ENCODE measurements at places on chromosomes 13 and 19.

- no peak for DNase-seq
Measured at GRCh38 chr13:66492479-66492878, 737.7 kb downstream of the PCDH9 start.

DNA sequence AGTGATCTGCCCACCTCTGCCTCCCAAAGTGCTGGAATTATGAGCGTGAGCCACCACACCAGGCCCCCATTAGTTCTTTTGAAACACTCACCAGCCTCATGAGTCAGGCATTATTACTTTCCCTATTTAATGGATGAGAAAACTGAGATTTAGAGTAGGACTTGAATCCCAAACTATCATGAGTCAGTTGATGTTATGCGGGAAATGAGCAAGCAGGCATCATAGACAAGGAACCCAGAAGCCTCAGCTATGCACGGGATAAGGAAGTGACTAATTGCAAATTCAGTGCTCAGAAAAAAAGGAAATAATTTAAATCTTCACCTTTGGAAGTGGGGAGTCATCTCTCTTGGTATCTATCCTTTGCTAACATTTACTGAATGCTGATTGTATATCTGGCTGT lies 217.5 kb downstream of the ABCC4 start:
- no peak for DNase-seq

DNA sequence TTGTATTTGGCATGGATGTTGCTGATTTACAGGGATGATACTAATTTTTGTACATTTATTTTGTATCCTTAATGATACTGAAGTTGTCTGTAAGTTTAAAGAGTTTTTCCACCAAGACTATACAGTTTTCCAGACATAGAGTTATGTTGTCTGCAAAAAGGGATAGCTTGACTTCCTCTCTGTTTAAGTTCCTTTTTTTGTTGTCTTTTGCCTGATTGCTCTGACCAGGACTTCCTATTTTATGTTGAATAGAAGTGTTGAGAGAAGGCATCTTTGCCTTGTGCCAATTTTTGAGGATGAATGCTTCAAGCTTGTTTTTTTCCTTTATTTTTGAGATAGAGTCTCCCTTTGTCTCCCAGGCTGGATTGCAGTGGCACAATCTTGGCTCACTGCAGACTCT lies 36.8 kb upstream of the ZNF681 start:
- no peak for DNase-seq

DNA sequence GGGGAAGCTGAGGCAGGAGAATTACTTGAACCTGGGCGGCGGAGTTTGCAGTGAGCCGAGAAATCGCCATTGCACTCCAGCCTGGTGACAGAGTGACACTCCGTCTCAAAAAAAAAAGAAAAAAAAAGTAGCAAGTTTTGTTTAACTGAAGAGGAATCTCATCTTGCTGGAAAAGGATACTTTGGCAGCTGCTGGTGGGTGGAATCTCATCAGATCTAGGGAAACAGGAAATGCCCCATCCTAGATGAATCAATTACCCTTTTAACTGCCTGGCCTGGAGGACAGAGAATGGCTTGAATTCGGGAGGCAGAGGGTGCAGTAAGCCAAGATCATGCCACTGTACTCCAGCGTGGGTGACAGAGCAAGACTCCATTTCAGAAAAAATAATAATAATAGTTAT lies 8.4 kb downstream of the ZNF320 start:
- no peak for DNase-seq

DNA sequence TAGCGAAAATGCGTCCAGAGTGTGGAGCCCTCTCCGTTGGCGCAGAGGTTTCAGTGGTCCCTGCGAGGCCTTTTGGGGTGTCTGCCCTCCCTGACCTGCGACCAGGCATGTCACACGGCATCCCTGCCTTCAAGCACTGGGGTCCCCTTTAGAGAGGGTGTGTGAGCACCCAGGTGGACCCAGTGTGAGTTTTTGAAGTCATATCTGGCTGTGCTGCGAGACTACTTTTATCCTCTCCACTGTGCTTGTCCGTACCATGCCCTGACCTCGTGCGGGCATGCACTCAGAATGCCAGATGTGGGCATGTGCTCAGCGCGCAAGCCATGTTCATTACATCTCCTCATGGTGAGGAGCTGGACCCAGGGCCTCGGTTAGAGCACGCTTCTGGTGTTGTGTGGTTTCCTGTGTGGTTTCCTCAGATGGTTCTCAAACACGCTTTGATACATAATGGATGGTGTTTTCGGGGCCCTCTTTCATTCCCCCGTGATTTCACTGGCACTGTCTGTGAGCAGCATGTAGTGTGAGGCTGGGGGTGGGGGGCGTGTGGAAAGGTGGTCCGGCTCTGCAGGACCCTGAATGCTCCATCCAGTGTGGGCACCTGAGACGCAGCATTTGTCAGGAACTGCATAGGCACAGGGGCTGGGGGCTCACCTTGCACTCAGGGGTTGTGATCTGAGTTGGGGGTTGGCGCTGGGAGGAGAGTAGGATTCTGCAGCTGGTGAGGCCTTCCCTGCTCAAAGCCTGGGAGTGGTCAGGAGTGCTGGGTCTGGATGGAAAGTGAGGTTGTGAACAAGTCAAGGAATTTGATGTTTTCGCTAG lies 2.3 kb downstream of the TFDP1 start:
- no peak for DNase-seq

- no peak for DNase-seq
Measured at GRCh38 chr13:86881390-86881789, 789.8 kb upstream of the SLITRK5 start.

DNA sequence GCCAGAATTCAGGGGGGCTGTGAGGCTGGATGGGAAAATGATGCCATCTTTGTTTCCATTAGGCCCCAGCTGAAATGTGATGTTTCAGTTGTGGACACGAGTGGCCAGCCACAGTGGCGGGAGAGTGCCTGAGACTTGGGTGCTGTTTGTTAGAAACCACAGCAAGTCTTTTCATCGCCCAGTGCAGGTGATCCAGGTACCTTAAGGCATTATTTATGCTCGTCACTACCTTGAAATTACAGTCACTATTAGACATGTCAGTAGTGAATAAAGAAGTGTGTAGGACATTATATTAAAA lies 82.5 kb upstream of the TM9SF2 start:
- DNase-seq = no peak

DNA sequence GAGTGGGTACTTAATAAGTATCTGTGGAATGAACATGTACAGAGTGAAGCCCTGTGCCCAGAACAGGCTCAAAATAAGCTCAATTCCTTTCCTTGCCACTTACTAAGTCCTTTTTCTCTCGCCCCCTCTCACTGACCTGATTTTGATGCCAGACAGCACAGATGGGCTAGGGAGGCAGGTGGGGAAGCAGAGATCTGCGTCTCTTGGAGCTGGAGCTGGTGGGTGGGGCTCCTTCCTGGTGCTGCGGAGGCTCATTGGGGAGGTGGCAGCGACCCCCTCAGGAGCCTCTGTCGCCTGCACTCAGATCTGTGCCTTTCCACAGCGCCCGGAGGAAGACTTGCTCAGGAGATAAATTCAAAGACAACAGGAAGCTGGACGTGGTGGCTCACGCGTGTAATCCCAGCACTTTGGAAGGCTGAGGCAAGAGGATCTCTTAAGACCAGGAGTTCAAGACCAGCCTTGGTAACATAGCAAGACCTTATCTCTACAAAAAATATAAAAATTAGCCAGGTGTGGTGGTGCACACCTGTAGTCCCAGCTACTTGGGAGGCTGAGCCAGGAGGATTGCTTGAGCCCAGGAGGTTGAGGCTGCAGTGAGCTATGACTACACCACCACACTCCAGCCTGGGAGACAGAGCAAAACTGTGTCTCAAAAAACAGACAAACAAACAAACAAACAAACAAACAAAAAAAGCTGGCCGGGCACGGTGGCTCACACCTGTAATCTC lies 14.6 kb downstream of the AKT2 start:
- DNase-seq = no peak

DNA sequence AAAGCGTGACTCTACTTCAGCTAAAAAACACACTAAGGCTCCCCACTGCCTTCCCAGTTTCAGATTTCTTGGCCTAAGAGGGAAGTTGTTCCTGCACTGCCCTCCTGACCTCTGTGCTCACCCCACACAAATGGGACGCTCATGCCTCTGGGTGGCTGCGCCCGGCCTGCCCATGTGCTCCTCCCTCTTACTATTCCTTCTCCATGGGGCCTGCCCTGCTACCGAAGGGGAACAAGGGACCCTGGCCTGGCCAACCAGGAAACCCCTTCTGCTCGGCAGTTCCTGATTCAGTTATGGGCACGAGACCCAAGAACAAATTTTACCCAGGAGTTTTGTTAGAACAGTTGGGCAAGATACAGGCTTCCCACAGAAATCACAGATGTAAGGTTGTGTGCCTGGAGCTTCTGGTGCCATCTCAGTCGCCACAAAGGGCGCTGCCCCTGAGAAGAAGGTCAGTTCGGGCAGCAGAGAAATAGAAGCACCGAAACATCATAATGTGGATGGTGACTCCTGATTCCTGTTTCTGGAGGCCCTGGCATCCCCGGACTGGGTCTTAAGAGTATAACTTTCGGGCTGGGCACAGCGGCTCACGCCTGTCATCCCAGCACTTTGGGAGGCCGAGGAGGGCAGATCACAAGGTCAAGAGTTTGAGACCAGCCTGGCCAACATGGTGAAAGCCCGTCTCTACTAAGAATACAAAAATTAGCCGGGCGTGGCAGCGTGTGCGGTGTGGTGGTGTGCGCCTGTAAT lies 5.4 kb upstream of the PLPP2 start:
- no peak for DNase-seq

- no peak for DNase-seq
Measured at GRCh38 chr13:73934215-73934641, 200.0 kb downstream of the KLF12 start.

GRCh38 chr13:47252627-47253026 lies 355.8 kb upstream of the HTR2A start:
- DNase-seq = no peak

GRCh38 chr13:36981156-36981743 lies 17.9 kb downstream of the ALG5 start:
- no peak for DNase-seq

DNA sequence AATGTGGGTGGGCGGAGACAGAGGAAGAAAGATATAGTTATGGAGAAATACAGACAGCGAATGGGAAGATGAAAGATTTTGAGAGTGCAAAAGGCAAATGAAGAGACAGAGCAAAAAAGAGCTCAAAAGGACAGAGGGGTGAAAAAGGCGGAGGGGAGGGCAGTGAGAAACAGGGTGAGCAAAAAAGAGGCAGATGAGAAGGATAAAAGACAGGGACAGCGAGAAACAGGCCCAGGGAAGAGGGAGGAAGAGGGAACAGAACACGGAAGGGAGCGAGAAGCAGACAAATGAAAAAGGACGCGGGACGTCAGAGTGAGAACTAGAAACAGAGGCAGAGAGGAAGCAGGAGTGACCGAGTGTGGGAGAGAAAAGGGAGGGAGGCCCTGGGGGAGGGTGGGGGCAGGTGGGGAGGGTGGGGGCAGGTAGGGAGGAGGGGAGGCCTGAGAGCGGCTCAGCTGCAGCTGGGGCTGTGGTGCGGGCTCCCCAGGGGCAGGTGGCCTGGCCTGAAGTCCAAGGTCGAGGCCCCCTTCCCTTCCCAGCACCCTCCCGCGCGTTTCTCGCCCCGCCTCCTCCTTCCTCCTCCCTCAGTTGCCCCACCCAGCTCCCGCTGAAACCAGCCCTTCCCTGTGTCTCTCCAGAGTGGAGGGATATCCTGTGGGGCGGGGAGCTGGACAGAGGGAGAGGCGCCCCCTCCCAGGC lies 2.9 kb downstream of the KLK1 start:
- DNase-seq = no peak
